HTR-8/SVneo (cell line): ENCODE measurements at places on chromosomes 1 and 21.

- no peak for DNase-seq
Measured at GRCh38 chr1:103265551-103265950, 157.2 kb upstream of the COL11A1 start.

GRCh38 chr1:17558954-17559614, 19.6 kb downstream of the ARHGEF10L start:
- no peak for DNase-seq

- DNase-seq: no peak
Measured at GRCh38 chr1:155717041-155717440, 28.1 kb downstream of the DAP3 start.

DNA sequence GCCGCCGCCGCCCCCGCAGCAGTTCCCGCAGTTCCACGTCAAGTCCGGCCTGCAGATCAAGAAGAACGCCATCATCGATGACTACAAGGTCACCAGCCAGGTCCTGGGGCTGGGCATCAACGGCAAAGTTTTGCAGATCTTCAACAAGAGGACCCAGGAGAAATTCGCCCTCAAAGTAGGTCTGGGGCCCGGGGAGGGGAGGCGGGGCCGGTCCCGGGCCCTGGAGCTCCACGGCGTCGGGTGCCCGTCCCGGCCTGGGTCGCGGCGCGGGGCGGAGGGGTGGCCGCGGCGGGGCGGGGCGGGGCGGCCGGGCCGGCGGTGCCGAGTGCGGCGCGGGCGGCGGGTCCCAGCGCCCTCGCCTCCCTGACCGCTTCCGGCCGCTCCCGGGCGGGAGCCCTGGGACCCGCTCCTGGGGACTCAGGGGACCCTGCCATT, 646 bp downstream of the MAPKAPK2 start:
- peak; percentile 54 for DNase-seq

- no peak for DNase-seq
Measured at GRCh38 chr21:15255261-15255660, 190.5 kb upstream of the NRIP1 start.

GRCh38 chr1:192579010-192579738, 3.6 kb downstream of the RGS1 start:
- no peak for DNase-seq

- peak; percentile 64 for DNase-seq
Measured at GRCh38 chr1:45892068-45892785, 88.8 kb downstream of the MAST2 start.

DNA sequence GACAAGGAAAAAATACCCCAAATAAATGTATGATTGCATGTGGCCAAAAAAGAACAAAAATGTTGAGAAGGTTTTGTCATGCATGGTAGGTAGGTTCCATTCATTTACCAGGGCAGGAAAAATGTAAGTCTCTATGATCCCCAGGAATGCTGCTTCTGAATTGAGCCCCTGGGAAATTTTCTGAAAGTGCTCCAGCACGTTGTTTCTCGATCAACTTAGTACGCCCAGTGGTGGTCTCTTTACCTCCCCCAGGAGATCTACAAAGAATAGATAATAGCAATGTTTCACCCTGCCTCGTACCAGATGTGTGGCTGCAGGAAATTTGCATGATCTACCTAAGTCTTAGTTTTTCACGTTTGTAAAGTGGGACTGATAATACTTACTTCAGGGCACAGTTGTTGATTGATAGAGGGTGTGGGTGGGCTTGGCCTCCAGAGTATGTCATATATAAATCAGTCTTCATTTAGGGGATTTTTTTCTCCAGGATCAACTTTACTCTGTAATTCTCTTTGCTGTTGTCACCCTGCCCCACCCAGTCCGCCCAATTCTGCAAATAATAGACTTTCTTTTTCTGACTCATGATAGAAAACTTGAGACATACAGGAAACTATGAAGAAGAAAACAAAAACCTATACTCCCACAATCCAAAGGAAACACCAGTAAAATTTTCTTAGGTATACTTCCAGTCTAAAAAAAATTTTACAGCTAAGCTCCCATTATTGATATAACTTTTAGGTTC, 462.0 kb upstream of the RUNX1 start:
- DNase-seq: no peak

GRCh38 chr1:48876330-48876785, 99.7 kb upstream of the BEND5 start:
- no peak for DNase-seq
